ENCODE measurements at places on chromosomes 6 and 20.

- no peak for DNase-seq
Measured at GRCh38 chr6:149851461-149852110, 12.6 kb downstream of the LRP11 start.

GRCh38 chr6:1024587-1024986, 287.3 kb upstream of the FOXQ1 start:
- DNase-seq: peak; percentile 44

GRCh38 chr20:19392344-19393130, 180.1 kb downstream of the SLC24A3 start:
- no peak for DNase-seq

DNA sequence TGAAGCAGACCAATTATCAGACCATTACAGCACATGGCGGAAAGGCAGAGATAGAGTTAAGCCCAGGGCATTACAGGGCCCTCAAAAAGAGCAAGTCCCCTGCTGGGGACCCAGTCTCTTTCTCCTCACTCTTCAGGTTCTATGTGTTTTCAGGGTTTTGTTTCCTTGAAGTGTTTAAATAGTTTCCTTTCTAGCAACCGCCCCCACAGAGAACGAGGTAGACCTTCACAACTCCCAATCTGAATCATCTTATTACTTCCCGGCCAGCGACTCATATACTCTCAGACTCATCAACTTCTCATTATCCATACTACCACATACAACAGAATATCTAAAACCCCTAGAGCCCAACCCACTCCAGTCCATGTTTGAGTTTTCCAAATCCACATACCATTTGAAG, 526.6 kb upstream of the ARID1B start:
- DNase-seq: no peak

- no peak for DNase-seq
Measured at GRCh38 chr6:2441601-2442475, 196.4 kb upstream of the GMDS start.

- DNase-seq: no peak
Measured at GRCh38 chr6:44207966-44208365, 8.8 kb upstream of the MYMX start.

DNA sequence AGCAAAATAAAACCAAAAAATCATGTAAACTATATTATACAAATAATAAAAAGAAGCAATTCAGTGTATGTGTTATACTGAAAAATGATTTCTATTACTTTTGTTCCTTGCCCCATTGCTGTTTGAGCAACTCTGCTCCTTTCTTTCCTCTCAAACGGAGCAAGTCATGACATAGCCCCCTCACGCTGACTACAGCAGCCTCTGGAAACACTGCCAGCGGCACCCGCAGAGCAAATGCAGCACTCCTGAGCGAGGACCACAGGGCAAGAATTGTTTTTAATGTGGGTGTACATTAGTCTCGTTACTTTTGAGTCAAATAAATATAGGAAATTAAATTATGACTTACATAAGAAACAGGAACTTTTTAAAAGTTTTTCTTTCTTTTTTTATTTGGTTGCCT, 350.1 kb upstream of the HSF2 start:
- DNase-seq: no peak

DNA sequence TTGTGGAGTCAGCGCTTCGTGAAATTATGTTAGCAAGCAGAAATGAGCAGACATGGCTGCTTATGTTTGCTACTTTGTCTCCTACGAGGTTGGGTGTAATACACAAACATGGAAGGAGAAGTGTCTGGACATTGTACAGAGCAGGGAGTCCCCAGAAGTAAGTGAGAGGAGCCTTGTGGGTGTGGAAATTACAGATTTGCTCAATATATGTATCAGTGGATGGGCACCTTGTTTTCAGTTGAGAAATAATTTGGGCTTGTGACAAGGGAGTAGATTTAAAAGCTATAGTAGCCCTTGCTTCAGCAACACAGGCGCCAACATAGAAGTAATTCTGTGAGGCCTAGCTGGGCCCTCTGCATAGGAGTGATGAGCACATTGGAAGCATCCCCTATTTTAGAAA, 49.2 kb downstream of the HECA start:
- no peak for DNase-seq

GRCh38 chr20:50027611-50028105, 44.9 kb downstream of the SNAI1 start:
- peak; percentile 71 for DNase-seq

- DNase-seq: no peak
Measured at GRCh38 chr20:43954704-43955061, 40.0 kb downstream of the TOX2 start.

DNA sequence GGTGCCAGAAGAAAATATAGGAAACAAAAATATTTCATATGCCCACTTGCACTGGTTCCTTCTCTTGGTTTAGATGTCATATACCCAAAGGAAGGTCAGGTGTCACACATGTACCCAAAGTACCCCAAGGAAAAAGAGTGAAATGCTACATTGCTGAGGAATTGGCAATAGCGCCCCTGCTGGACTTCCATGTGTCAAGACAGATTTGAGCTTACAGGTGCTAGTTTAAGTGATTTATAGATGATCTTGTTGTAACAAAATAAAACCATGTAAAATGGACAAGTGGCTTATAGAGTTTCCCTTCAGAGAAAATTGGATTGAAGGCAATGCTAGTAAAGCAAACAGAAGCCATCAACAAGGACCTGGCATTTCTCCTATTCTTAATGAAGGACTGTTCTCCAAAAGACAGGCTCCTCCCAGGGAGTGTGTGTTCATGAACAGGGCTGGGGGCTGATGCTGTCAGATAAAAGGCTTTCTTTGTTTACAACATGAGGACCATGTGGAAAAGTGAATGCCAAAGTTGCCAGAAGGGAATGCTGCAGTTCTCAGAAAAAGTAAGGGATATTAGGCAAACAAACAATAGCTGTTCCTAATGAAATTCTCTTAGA, 64.3 kb upstream of the PAK5 start:
- no peak for DNase-seq

DNA sequence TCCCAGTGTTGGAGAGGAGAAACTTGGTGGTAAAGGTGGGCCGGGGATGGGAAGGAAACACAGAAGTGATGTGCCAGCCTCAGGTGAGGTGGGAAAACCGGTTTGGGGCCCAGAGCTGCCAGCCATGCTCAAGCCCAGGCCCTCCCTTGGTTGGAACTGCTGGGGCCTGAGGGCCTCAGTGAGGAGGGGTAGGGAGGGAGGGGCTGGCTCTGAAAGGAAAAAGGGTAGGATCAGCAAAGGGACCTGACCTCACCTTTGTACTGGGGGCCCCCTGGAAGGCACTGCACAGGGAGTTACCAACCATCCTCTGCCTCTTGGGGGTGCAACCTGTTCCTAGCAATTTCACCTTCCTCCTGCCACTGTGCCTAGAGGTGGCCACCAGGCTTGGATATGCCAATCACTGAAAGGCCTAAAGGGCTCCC, 1.8 kb upstream of the SPEF1 start:
- DNase-seq: no peak

Data from skeletal muscle cell (primary cell).